ENCODE measurements at places on chromosomes 5 and 9.

- no peak for DNase-seq
These were observed 110.6 kb upstream of the ELL2 start for GRCh38 chr5:96072138-96072790.

- no peak for DNase-seq
These were observed 64.6 kb downstream of the GABRB2 start for GRCh38 chr5:161481922-161482321.

- peak; percentile 88 for DNase-seq
These were observed 82.5 kb upstream of the ZBTB43 start for GRCh38 chr9:126722252-126722921.

GRCh38 chr5:138543730-138544104 is 681 bp upstream of the ETF1 start:
- no peak for DNase-seq

GRCh38 chr5:89083791-89084190 is 200.8 kb upstream of the MEF2C start:
- DNase-seq = no peak

DNA sequence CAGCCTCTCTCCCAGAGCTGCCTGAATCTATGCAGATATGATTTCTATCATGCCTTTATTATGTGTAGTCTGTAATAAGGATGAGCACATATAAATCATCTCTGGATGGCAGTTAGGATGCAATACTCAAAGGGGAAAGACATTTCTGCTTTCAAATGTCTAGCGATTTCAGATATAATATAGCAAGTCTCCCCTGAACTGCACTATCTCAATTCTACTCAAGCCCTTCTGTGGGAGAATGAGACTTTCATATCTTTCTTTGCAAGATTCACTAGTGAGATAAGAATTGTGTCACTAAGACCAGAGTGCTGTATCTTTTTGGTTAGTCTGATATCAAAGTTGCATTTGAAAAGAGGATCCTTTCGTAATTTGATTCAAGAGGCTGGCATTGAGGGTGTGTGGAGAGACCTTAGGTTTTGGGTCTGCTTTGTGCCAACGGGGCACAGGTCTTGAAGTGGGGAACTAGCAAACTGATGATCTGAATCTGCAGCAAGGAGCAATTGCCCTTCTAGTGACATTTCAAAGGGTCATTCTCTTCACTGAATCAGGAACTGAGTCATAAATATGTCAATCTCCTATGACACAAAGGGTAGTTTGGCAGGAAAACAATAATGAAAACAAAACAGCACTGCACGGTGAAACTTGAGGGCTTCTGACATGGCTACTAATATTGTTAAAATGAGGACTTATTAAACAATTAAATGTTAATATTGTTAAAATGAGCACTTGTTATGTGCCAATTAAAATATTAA is 305.5 kb upstream of the CLINT1 start:
- DNase-seq = no peak

DNA sequence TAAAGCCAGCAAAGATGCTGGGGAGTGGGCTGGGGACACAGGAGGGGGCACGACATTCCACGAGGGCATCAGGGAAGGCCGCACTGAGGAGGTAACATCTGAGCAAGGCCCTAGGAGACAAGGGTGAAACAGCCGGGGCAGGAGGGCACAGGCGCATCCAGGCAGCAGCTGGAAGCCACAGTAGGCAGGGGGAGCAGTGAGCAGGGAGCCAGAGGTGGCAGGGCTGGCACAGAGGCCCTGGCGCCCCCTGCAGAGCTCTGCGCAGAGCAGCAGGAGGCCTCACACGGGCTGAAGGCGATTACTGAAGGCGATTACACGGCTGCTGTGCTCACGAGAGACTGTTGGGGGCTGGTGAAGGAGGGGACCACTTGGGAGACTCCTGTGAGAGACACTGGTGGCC is 15.4 kb downstream of the LMAN2 start:
- no peak for DNase-seq

- DNase-seq = peak; percentile 78
These were observed 108.9 kb upstream of the CHD1 start for GRCh38 chr5:99037668-99038067.

GRCh38 chr5:123810253-123810652 is 298.3 kb downstream of the CSNK1G3 start:
- no peak for DNase-seq

GRCh38 chr5:127705120-127705892 is 2.1 kb downstream of the CCDC192 start:
- no peak for DNase-seq

- peak; percentile 56 for DNase-seq
These were observed 58.0 kb downstream of the SLC22A5 start for GRCh38 chr5:132427281-132428146.

Measured in CD8-positive, alpha-beta memory T cell (primary cell).